ENCODE measurements at places on chromosomes 1 and 21. TPM values are rescaled to one million over a fixed set of nuclear protein-coding genes. Genes with fewer than 3 reads are reported as not detected.
A peak's percentile ranks its signal among the peaks of the same experiment; 100 is the strongest.

ST6GALNAC5 gene
- 4.7 TPM for total RNA-seq

DNA sequence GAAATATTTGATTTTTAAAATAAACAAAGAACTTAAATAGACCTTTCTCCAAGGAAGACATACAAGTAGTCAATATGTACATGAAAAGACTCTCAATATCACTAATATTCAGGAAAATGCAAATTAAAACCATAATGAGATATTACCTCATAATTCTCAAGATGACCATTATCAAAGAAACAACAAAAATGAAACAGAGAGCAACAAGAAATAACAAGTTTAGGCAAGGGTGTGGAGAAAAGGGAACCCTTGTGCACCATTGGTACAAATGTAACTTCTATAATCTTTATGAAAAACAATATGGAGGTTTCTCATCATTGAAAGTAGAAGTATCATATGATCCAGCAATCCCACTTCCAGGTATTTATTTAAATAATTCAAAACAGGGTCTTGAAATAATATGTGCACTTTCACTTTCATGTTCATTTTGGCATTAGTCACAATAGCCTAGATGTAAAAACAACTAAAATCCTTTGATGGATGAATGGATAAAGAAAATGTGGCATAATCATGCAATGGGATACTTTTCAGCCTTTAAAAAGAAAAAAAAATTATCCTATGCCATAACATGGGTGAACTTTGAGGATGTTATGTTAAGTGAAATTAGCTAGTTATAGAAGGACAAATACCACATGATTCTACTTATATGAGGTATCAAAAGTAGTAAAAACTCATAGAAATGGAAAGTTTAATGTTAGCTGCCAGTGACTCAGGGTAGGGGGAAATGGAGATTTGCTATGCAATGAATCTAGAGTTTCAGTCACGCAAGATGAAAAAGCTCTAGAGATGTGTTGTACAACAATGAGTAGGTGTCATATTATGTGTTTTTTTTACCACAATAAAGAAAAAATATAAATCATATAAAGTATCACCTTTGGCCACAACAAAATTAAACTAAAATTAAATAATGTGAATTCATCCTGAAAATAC lies 114.5 kb upstream of the LYPLAL1 start:
- DNase-seq, result no peak
- H3K36me3 ChIP-seq, result no peaks in the 10 kb centered on the region
- H3K27ac ChIP-seq, result no peak overlapping the region
- no peaks in the 10 kb centered on the region for H3K27me3 ChIP-seq
- no peak overlapping the region for H3K4me3 ChIP-seq
- no peaks in the 10 kb centered on the region for H3K4me1 ChIP-seq

DNA sequence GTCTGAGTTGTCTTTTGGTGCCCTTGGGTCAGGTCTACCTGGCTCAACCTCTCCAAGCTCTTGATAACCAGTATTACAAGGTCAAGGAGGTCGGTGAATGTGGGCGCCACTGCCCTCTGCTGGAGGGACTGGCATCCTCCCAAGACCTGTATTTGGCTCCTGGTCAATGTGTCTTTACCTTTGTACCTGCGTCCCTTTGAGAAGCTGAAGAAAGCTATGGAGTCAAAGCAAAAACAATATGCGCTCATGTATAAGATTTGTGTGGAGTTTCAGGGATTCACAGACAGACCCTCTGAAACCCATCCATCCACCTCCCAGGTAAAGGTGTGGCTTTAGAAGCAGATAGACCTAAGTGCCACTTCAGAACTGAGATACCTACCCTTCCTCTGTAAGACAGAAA lies 61.8 kb upstream of the NBL1 start:
- peak; percentile 87 for DNase-seq
- no peaks in the 10 kb centered on the region for H3K27me3 ChIP-seq
- H3K4me1 ChIP-seq, result peaks cover 8% of the 10 kb centered on the region
- H3K36me3 ChIP-seq, result no peaks in the 10 kb centered on the region

DNA sequence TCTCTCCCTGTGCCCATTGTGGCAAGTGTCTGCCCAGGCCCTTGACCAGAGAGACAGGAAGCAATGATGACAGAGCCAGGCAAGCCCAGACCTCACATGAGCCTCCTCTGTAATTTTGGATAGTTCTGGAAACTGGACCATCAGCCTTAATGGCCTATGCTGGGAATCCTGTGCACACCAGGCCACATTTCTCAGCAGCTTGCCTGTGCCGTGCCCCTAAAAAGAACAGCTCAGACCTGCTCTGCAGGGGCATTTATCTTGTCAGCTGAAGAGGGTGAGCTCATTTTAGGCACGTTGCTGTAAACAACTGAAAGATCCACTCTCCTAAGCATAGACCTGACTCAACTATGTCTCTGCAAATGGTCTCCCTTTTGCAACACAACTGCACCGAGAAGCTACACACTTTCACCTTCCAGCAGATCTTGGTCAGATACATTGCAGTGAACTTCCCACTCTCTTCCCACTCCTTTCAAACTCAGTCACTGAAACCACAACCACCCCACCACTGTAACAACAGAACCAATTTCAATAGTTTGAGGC lies 53.5 kb upstream of the BACH1 start:
- H3K4me3 ChIP-seq, result no peak overlapping the region
- no peaks in the 10 kb centered on the region for H3K36me3 ChIP-seq
- no peak for DNase-seq

DNA sequence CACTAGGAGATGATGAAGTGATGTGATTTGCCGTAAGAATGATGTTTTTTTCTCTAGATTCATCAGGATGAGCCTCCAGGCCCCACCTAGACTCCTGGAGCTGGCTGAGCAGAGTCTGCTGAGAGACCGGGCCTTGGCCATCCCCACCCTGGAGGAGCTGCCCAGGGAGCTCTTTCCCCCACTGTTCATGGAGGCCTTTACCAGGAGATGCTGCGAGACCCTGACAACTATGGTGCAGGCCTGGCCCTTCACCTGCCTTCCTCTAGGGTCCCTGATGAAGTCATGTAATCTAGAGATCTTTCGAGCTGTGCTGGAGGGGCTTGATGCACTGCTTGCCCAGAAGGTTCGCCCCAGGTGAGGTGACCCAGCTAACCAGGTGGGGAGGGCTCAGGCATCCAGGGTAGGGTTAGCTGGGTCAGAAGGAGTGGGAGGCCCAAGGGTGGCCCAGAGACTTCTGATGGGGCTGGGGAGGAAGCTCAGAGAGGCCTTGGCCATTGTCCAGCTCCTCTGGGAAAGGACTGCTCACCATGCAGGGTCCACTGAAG lies 1.3 kb downstream of the PRAMEF12 start:
- no peaks in the 10 kb centered on the region for H3K36me3 ChIP-seq
- H3K4me3 ChIP-seq, result no peak overlapping the region
- H3K4me1 ChIP-seq, result no peaks in the 10 kb centered on the region
- no peak overlapping the region for H3K27ac ChIP-seq

- DNase-seq, result peak; percentile 90
- H3K27me3 ChIP-seq, result no peaks in the 10 kb centered on the region
- H3K4me1 ChIP-seq, result peaks cover 13% of the 10 kb centered on the region
- no peaks in the 10 kb centered on the region for H3K36me3 ChIP-seq
These were observed 29.3 kb downstream of the KRTAP10-1 start for GRCh38 chr21:44510508-44511218.

GRCh38 chr1:203619091-203619780 lies 7.4 kb upstream of the ATP2B4 start:
- no peak overlapping the region for H3K27ac ChIP-seq
- no peaks in the 10 kb centered on the region for H3K27me3 ChIP-seq
- no peak overlapping the region for H3K4me3 ChIP-seq
- no peak for DNase-seq
- H3K36me3 ChIP-seq, result no peaks in the 10 kb centered on the region
